Fibroblast of skin of right quadriceps (primary cell): ENCODE measurements at places on chromosomes 5 and 9.

- no peak for DNase-seq
These were observed 19.0 kb upstream of the N4BP3 start for GRCh38 chr5:178094345-178094744.

DNA sequence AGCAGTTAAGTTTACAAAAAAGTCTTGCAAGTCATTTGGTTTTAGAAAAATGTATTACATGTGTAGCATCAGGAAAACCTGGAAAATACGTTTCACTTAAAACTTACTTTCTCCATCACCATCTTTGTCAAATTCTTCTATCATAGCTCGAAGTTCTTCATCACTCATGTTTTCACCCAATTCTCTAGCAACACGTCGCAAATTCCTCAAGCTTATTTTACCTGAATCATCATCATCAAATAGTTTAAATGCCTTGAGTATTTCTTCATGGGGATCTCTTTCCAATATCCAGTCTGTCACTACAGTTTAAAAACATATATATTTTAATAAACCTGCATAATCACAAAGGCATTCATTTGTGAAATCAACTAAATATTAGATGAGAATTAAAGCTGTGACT, 10.3 kb downstream of the CETN3 start:
- DNase-seq = no peak

DNA sequence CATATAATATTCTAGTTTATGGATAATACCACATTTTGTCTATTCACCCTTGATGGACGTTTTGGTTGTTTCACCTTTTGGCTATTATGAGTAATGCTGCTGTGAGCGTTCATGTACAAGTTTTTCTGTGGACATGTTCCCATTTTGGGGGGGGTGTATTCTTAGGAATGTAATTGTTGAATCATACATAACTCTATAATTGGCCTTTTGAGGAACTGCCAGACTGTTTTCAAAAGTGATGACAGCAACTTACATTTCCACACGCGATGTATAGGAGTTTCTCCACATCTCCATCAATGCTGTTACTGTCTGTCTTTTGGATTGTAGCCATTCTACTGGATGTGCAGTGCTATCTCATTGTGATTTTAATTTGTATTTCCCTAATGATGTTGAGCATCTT, 69.8 kb downstream of the SLC46A2 start:
- DNase-seq = peak; percentile 95

GRCh38 chr9:113712053-113712452, 164.1 kb upstream of the ZNF618 start:
- DNase-seq = peak; percentile 57

DNA sequence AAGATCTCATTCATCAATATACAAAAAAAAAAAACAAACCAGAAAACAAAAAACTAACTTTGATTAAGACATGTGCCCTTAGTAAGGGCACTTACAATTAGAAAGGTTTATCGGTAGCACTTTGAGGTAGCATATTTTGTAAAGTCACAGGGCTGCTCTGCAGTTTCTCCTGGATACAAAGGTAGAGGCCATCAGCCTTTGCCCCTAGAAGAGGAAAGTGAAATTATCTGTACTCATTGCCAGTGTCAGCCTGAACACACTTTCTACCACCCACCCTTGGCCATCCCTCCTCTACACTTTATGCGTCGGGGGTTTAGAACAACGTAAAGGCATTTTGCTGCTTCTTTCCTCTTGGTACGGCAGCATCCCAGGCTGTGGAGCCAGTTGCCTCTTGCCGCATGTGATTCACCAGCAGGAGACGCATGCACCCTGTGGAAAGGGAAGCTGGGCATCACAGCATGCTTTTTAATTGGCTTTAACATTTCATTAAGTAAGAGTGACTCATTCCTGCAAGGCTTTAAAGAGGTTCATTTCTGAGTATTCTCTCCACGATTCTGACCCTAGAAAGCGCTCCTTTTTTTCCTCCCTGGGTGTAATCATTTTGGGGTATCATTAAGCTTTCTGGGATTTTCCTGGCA, 84.6 kb downstream of the CEMIP2 start:
- peak; percentile 76 for DNase-seq

DNA sequence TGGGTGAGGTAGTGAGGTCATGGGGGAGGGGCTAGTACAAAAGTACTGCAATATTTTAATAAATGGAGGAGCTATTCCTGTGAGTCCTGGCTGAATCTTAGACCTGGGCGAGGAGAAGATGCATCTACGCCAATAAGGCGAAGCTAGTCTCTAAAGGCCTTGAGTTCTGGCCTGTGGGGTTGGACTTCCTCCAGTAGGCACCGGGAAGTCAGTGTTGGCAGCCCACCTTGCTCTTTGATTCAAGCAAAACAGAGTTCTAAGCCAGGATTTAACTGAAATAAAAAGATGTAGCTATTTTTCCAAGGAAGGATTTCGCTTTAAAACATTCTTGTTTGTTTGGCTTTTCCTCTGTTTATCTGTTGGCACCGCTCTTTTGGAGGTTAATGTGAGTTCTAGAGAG, 244.6 kb downstream of the KIF4B start:
- no peak for DNase-seq

DNA sequence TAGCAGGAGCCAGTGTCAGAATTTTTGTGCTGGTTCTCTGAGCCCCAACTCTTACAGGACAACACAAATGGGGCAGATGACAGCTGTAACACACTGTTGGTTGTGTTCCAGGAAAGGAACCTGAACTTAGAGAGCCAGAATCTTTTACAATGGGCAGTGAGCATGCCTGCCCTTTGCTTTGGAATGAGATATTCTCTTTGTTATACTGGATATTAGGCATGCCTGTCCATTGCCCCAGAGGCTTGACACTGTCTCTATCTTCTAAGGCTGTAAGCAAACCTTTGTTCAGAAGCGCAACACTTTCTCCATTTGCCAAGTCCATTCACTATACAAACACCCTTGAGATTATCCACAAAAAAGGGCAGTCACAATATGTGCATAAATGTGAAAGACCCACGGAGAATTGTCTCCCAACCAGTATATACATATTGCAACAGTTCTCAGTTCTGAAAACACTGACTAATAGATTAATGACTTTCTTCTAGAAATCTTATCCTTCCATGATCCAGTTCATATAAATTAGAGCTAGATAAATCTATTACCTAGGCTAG, 26.3 kb upstream of the CEP120 start:
- DNase-seq = no peak
